ENCODE measurements at places on chromosomes 7 and 10.
A peak's percentile ranks its signal among the peaks of the same experiment; 100 is the strongest.

DNA sequence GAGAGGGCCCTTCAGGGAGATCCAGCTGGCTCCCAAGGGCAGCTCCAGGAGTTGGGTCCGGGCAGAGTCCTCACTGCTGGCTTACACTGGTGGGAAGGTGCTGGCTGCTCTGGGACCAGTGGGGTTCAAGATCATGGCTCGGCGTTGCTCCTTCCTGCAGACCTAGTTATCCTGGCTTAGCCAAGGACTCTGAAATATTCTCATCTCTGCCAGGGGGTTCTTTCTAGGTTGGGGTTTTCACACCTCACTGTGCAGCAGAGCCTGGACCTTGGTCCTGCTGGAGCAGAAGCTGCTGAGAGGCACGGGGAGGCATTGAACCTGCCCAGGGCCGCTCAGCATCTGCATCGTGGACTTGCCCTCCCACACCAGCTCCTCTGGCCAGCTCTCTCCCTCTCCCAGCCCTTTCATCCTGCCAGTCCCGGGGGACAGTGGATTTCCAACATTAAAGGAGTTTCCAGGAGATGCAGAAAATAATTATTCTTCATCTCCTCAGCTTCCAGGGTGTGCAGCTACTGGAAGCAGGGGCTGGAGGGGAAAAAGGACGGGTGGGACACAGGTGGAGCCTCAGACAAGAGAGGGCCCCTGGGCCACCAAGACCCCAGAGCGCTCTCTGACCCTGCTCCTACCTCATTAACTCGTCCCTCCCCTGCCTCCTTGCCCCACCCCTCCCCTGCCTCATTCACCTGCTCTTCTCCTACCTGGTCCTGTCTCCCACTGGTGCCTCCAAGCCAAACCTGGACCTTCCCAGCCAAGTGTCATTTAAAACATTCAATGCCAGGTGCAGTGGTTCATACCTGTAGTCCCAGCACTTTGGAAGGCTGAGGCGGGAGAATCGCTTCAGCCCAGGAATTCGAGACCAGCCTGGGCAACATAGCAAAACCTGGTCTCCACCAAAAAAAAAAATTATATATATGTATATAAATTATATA, 42.5 kb downstream of the JAKMIP3 start:
- DNase-seq: no peak

DNA sequence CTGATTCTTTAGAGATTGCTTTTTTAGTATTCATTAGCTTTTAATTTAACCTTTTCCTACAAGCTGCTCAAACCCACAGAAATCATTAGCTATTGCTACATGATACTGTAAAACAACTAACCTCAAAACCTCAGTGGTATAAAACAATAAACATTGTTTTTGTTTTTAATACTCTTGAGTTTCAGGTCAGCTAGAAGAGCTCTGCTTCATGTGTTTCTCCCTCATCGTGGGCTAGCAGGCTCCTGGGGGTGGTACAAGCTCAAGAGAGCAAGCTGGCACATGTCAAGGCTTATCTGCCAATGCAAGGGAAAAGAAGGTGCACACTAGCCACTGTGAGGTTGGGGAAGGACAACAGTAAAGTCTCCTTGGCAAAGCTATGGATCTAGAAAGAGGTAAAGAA, 232.9 kb upstream of the PHF14 start:
- no peak for DNase-seq

DNA sequence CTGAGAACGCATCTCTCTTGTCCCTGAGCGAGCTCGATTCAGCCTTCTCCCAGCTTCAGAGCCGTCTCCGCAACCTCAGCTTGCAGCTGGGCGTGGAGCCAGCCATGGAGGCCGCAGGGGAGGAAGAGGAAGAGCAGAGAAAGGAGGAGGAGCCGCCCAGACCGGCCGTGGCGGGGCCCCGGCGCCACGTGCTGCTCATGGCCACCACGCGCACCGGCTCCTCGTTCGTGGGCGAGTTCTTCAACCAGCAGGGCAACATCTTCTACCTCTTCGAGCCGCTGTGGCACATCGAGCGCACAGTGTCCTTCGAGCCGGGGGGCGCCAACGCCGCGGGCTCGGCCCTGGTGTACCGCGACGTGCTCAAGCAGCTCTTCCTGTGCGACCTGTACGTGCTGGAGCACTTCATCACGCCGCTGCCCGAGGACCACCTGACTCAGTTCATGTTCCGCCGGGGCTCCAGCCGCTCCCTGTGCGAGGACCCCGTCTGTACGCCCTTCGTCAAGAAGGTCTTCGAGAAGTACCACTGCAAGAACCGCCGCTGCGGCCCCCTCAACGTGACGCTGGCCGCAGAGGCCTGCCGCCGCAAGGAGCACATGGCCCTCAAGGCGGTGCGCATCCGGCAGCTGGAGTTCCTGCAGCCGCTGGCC, 43.2 kb downstream of the CHST3 start:
- DNase-seq: no peak

GRCh38 chr10:30705101-30705624, 75.6 kb upstream of the LYZL2 start:
- DNase-seq: peak; percentile 72

DNA sequence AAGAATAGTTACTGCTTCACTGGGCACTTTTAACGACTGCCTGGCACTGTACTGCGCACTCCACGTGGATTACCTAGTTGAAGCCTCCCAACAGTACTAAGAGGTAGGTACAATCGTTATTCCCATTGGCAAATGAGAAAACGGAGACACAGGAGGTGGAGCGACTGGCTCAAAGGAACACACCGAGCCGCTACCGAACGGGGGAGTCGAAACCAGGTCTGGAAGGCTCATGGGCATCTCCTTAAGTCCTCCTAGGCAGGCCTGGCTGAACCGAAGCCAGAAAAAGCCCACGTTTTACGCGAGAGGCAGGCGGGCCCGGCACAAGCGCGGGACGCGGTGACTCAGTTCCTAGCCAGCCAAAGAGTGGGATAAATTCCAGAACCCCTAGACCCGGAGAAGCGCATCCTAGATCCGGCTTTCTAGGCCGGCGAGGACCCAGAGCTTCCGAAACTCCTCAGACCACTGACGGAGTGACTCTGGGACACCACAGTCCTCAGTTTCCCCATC, 472 bp downstream of the PDAP1 start:
- no peak for DNase-seq

DNA sequence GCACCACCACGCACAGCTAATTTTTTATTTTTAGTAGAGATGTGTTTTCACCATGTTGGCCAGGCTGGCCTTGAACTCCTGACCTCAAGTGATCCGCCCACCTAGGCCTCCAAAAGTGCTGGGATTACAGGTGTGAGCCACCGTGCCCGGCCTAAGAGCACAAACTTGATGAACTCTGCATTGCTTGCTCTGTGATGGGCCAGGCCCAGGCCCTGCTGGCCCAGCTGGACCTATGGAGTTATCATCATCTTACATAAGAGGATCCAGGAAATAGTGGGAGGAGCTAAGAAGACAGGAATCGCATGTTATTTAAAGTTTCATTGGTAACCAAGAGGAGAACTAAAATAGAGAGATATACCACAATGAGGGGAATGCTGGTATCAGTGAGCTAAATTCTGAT, 86.9 kb downstream of the DAGLB start:
- DNase-seq: no peak
